ENCODE measurements at places on chromosomes 6 and 20.
A peak's percentile ranks its signal among the peaks of the same experiment; 100 is the strongest.

DNA sequence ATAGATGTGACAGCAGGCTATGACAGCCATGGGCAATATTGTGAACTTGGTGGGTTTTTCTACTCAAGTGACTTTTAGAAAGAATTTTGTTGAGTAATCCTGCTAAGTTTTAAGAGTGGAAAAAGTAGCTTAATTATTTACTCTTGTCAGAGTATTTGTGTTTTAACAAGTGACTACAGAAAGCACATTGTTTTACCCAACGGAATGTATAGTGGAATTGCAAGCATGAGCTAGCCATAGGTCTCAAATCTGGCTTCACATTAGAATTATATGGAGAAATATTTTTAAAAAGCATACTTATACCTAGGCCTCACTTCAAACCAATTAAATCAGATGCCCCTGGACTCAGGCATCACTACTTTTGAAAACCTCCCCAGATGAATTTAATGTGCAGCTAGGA, 35.5 kb upstream of the GOPC start:
- no peak for DNase-seq

GRCh38 chr6:71335544-71335943, 46.9 kb downstream of the OGFRL1 start:
- no peak for DNase-seq

GRCh38 chr6:35173427-35174087, 32.4 kb upstream of the TCP11 start:
- no peak for DNase-seq

GRCh38 chr6:41037107-41037900, 1.7 kb downstream of the UNC5CL start:
- peak; percentile 29 for DNase-seq

DNA sequence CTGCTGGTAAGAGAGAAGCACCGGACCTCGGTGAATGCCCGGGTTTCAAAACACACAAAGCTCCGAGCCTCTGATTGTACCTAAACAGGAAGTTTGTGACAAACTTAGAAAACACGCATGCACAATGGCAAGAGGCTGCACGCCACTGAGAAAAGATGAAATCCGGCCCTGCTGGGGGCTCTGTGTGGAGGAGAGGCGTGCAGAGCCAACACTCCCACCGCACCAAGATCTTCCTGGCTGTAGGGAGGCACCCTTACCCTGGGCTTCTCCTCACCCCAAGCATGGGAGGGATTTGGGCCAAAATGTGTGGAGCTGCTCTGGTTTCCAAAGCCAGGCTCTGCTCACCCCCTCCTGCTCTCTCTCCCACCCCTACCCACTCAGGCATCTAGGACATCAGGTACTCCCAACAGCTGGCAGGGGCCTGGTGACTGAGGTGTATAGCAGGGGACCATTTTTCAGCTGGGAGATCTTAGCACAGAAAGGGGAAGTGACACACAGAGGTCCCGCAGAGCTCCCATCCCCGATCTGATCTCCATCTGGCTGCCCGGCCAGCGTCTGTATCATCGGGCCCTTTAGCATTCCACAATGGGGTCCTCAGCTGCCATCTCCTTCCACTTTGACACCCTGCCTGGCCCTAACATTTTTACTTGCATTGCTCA, 84.2 kb downstream of the TRERF1 start:
- no peak for DNase-seq

DNA sequence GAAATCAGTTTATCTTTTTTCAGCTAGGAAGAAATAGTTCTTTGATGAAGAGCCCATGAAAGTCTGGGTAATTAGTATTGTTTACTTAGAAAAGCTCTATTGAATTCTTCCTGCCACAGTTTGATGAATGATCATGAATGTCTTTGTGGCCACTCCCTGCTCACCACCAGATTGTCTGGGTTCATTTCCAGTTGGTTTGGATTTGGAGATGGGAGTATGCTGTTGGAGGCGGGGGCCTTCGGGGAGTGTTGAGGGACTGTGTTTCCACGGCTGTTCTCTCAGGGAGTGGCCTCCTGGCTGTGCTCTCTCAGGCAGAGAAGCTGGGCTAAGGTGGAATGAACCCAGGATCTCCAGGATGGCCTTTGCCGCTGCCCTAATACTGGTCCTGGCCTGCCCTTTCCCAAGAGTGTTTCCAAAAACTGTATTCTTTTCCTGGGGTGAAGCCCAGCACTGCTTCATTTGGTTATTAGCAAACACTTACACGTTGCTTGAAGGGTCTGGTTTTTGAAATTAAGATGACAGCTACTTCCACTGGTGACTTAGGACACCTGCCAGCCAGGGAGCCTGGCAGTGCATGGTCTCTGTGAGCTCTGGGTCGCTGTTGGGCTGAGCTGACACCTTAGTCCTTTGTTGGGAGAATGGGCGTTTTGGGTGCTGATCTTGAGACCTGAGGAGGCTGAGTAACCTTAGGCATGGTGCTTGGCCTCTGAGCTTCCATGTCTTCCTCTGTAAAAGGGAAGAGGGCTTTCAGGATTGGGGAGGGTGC, 23.2 kb downstream of the PRPF6 start:
- DNase-seq: no peak

DNA sequence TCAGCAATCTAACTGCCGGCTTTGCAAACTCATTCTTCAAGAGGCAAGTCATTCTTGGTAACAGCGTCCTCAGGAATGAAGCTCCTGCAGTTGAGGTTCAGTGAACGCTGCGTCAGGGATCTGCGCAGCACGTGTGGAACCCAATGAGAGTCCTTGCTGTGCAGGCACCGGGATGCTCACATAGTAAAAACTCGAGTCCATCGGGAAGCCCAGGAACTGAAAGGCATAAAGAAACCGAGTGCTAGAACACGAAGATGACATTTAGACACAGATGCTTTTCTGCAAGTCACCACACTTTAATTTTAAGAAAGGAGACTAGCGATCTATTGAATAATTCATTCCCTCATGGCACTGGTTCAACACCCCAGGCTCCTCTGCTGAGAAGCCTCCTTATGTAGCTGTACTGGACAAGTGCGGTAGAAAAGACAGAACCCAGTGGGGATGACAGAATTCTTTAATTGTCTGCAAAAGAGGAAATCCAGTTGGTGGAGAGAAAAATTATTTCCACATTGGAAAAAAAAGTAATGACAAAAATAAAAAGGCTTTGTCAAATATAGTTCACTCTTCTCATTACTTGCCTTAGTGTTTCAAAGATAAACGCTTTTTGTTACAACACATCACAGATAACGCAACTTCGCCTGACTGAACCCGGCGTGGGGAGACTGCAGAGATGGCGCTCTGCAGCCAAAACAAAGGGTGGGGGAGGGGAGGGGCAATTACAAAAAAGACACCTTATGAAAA, 1.9 kb upstream of the AFDN start:
- peak; percentile 47 for DNase-seq

DNA sequence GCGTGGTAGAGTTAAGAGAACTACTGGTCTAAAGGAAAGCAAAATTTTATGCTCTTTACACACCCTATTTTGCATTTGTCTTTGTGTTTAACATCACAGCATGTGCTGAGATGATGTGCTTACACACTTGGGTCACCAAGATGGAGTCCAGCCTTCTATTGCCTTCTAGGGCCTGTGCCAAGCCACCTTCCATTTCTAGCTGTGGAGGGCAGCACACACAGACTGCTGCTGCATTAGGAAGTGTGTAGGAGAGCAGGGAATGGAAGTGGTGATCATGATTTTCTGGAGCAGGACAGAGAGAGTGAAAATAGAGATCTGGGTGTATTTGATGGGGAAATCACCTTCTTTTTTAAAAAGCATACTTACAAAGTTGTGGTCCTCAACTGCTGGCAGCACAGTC, 191.6 kb downstream of the SOX4 start:
- no peak for DNase-seq

GRCh38 chr6:140153703-140154102, 779.3 kb upstream of the CITED2 start:
- peak; percentile 59 for DNase-seq

DNA sequence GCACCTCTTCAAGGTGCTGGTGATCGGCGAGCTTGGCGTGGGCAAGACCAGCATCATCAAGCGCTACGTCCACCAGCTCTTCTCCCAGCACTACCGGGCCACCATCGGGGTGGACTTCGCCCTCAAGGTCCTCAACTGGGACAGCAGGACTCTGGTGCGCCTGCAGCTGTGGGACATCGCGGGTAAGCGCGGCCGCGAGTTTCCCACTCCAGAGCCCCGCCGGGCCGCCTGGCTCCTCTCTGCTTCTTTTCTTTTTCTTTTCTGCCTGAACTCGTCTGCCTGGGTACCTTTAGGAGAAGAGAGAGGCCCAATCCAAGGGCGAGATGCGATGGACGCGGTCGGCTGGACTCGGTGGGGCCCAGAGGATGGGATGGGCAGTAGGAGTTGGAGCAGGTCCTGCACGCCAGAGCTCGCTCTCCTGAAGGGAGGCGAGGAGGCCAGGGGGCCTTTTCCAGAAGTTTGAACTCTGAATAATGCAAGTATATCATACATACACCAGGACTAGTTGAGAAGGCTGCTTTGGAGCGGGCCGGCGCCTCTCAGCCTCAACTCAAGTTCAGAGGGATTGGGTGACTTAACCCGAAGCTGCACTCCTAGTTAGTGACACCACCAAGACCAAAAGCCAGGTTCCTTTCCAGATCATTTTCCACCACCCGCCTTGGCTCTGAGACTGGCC, 445 bp downstream of the RAB32 start:
- peak; percentile 57 for DNase-seq

DNA sequence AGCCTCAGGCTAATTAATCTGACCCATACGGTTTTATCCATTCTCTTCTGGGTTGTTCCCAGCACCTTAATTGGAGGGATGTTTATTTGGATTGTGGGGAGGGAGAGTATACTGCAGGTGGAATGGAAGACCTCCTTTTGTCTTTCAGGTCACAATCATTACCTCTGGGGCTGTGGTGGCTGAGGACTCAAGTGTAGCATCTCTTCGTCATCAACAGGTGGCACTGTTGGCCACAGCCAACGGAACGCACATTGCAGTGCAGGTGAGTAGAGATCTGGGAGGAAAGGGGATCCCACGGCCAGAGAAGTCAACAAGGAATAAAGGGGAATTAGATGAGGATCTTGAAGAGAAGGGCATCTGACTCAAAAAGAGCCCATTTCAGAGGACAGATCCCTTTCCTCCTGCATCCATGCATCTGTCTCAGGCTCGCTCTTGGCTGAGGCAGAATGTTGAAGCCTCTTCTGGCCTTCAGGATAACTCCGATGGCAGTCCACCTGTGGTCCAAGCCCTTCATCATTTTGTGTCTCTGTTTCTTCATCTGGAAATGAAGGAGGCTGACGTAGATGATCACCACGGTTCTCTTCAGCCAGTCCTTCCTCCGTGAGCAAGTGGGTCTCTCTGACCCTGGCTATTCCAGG, 3.2 kb upstream of the DEF6 start:
- peak; percentile 48 for DNase-seq

GRCh38 chr20:51338692-51339440, 203.7 kb downstream of the NFATC2 start:
- DNase-seq: peak; percentile 48

GRCh38 chr6:107154131-107154800, 39.0 kb upstream of the BEND3 start:
- no peak for DNase-seq

GRCh38 chr20:33561692-33562601, 72.1 kb downstream of the CBFA2T2 start:
- DNase-seq: peak; percentile 94

- DNase-seq: peak; percentile 37
Observed at GRCh38 chr6:16758163-16758975, 2.9 kb downstream of the ATXN1 start.

DNA sequence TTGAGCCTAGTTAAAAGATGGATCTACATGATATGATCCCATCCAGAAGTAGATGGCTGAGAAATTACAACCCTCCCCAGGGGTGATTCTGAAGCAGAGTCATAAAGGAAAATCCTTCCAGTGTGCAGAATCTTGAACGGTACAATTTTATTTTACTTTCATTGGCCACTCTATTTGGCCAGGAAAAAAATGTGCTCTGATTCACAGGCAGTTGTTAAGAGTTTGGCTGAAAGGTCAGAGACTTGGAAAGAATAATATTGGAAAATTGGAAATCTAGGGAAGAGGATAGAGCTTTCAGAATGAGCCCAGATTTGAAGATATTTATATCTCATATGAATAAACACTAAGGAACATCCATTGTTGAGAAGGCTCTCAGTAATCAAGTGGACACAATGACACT, 1299.3 kb upstream of the GJE1 start:
- DNase-seq: no peak

DNA sequence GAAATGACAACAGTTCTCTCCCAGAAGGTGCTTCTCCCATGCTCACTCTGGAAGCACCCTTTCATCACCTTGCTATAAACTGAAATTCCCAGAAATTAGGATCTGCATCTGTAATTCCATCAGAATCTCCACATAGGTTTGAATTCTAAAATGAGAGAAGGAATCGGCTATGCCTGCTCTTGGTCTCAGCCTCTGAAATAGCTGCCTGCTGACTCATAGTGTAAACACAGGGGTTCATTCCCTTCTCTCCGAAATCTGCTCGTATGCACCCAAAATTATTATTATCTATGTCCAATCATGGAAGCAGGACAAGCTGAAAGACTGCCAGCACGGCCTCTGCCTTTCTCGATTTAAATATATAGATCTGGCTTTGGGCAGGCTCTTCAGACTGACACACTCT, 74.6 kb upstream of the TAB2 start:
- DNase-seq: peak; percentile 22

GRCh38 chr6:84763003-84763885, 1.2 kb downstream of the TBX18 start:
- DNase-seq: peak; percentile 95

DNA sequence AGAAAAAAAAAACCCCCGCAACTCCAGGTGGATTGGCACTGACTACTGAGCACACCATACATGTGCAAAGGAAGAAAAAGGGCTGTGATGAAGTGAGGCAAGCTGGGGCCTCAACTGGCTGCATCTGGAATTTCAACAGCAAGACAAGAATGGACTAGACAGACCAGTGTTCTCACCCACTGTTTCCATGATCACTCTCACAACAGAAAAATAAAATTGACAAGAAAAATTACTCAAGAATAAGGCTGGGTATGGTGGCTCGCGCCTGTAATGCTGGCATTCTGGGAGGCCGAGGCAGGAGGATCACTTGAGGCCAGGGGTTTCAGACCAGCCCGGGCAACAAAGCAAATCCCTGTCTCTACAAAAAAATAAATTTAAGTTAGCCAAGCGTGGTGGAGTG, 18.8 kb downstream of the ZNF217 start:
- no peak for DNase-seq

DNA sequence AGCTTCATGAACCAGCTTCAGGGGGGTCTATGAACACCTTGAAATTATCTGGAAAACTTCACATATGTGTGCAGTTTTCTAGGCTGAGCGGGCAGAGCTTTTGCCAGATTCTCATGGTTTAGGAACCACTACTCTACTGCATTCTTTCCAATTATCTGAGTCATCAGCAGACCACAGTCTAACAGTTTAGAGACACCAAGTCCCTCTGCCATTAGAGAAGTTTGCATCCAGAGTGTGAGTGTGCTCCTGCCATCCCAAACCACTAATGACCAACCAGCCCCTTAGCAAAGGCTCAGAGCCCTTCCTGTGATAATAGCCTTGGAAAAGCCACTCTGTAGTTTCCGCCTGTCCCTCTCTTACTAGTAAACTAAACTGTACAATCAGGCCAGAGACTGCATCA, 96.8 kb downstream of the PHACTR1 start:
- no peak for DNase-seq

All from cardiac fibroblast (primary cell).